ENCODE measurements at places on chromosomes 3 and 15.
A peak's percentile ranks its signal among the peaks of the same experiment; 100 is the strongest.

GRCh38 chr15:78739996-78740903, 71.0 kb downstream of the ADAMTS7 start:
- peak; percentile 60 for DNase-seq

- DNase-seq, result no peak
These were observed 15.5 kb downstream of the GLDN start for GRCh38 chr15:51356983-51357382.

GRCh38 chr3:123281929-123282328, 80.2 kb downstream of the SEC22A start:
- DNase-seq, result no peak

GRCh38 chr3:123341-123740, 73.2 kb upstream of the CHL1 start:
- DNase-seq, result no peak

DNA sequence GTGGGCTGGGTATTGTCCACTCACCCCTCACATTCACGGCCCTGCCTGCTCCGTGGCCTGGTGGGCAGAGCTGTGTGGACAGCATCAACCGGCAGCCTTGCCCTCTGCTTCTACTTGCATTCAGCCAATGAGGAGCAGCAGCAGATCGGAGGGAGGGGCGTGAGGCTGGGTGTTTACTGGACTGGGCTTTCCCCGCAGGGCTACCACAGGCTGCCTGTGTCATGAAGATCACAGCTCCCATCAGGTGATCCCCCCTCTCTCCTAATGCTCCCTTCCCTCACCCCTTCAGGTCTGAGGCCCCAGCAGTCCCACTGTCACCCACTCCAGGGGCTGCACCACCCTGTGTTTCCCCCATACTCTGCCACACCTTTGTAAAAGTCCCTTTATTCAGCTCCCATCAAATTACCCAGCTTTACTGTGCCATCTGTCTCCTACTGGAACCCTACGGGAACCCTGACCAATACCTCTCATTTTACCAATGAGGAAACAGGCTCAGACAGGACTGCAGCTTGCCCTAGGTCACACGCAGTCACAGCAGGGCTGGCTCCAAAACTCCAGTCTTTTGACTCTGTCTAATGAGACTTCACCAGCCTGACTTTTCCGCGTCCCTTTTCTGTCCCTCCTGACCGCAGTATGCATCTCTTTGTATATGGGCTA, 81.1 kb downstream of the MEGF11 start:
- DNase-seq, result no peak

DNA sequence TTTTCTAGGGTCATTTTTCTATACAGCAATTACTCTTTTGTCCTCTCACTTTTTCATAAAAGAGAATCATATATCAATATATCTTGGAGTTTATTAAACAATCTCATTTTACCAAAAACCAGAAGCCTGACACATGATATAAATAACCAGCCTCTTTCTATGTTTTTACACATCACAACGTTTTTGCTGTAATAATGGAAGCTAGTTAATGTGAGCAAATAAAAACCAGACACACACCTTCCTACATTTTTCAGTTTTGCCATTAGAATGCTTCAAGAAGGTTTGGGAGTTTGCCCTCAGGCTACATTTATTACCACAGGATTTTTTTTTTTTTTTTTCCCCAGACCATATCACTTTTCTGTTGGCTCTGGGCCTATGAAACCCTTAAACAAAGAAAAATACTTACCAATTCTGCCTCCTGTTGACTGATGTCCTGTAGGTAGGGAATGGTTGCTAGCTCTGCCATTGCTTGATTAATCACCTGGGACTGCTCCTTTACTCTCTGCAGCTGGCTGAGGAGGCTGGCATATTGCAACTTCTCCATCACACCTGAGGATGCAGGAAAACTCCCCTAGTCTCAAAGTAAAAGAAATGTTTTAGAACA, 165.5 kb downstream of the ECT2 start:
- DNase-seq, result no peak

DNA sequence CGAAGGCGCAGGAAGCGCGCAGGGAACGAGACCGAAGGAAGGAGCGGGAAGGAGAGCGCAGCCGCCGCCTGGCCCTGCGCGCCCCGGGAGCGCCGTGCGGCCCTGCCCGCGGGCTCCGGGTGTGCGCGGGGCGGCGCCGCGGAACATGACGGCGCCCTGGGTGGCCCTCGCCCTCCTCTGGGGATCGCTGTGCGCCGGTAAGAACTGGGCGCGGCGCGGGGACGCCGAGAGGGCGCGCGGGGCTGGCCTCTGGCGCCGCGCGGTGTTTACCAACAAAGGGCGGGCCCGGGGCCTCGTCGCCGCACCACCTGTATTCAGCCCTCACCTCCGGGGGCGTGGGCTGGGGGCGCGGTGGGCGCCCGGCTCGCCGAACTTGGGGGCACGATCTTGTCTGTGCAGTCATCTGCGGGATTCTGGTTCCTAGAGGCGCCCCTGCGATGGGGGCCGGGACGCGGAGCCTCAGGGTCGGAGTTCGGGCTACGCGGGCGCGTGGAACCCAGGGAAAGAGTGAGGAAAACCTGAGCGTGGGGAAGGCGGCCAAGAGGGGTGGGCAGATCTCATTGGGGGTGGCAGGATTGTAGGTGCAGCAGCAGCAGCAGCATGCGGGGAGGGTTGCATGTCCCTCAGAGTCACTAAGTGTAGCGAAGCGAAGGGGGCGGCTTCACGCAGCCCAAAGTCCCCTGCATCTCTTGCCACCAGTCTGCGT, 641 bp downstream of the ACVR2B start:
- DNase-seq, result peak; percentile 15

- no peak for DNase-seq
These were observed 1.3 kb upstream of the TRIM59 start for GRCh38 chr3:160450846-160451245.

- DNase-seq, result no peak
These were observed 419.5 kb downstream of the LPP start for GRCh38 chr3:188573291-188573940.

DNA sequence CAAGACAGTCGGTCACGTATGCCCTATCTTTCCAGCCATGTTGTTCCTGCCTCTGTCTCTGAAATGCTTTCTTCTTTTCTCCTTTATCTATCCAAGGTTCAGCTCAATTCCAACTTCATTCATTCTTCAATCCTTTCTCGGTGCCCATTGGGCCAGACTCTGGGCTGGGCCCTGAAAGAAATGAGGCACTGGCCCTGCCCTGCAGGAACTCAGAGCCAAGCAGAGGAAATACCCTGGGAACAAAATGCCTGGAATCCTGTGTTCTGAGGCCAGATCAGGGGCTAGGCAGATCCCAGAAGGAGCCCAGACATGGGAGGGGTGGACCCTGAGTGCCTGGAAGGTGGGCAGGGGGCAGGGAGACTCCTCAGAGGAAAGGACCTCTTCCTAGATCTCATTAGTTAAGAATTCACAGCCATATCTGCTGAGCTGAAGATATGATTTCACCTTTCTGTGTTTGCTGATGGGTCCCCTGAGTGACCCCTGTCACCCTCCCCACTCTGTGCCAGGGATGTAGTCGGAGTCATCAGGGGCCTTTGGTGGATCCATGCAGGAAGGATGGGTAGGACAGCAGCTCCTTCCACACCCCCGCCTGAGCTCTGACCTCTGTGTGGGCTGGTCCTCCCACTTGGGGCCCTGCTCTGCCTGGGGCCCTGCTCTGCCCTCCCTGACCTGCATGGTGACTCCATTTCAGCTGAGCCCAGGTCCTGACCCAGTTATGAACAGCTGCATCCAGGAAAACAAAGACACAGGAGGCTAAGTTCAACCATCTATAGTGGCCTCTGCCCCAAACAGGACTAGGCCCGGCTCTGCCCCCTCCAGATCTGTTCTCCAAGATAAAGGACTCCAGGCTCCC, 5.3 kb upstream of the DAPK2 start:
- no peak for DNase-seq

- DNase-seq, result no peak
These were observed 353.3 kb upstream of the ARHGEF26 start for GRCh38 chr3:153767601-153768560.
